ENCODE measurements at places on chromosomes 2 and 18.
A peak's percentile ranks its signal among the peaks of the same experiment; 100 is the strongest.

DNA sequence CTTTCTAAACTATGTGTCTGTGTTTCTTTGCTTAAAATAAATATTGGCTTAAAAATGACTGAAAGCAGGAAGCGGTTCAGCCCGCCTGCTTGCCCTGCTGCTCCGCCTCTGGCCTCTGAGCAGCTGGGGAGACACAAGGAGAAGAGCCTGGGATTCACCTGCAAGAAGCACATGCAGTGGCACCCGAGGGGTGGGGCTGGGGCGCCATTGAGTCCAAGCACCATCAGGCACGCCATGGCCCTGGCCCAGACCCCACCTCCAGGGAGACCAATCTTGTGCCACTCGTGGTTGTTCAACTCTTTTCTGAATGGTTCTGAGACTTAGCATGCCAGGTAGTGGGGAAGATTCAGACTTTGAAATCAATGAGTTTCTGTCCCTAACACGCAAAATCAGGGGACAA lies 495.5 kb upstream of the MYT1L start:
- no peak for DNase-seq

- no peak for DNase-seq
Measured at GRCh38 chr2:8333177-8333831, 348.6 kb upstream of the ID2 start.

- DNase-seq: no peak
Measured at GRCh38 chr2:17719562-17720371, 33.8 kb downstream of the SMC6 start.

DNA sequence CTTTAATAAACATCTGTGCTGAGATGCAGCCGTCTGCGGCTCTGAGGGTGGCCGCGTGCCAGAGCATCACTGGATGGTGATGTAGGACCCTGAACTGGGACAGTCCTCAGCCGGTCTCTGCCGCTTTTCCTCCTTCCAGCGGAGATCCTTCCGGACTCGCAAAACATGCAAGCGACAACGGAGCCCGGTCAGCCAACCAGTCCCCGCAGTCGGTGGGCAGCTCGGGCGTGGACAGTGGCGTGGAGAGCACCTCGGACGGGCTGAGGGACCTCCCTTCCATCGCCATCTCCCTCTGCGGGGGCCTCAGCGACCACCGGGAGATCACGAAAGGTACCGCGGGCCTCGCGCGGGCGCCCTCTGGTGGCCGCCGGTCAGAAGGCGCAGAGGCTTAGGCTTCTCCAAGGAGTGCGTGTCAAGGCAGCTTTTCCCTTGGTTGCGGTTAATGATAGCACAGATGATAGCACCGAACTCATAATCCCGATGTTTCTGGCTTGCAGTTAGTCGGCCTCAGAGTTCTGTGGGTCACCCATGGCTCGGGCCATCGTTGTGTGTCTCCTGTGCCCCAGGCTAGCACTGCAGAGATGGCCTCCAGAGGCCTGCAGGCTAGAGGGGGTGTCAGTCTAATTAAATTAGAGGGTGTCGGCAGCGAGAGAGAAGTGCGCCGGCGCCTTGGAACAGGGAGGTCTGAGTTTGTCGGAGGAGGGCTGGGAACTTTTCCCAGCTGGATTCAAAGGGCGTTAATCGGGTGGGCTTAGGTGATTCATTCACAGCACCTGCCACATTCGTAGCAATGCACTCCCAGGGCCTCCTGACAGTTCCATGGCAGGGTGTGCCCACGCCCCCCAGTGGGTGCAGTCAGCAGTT lies 38.5 kb downstream of the LPIN1 start:
- peak; percentile 72 for DNase-seq

DNA sequence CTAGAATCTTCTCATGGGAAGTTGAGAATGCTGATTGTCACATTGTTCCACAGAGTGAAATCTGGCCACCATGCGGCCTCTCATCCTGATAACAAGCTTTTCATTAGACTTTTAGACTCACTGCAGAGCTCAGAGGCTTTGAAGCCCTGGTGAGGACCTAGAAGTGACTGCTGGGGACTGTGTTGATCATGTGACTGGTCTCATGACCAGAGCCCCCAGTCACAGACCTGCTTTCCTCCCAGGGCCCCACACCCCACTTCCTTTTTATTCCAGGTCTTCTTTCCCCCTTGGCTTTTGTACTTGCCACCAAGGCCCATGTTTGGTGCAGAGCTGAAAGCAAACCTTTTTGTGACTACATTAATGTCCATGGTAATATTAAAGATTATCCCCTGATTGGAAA lies 45.2 kb downstream of the PRKCE start:
- no peak for DNase-seq

- no peak for DNase-seq
Measured at GRCh38 chr18:74276609-74277008, 15.2 kb downstream of the CYB5A start.

- DNase-seq: no peak
Measured at GRCh38 chr2:230681171-230681545, 31.5 kb upstream of the CAB39 start.

DNA sequence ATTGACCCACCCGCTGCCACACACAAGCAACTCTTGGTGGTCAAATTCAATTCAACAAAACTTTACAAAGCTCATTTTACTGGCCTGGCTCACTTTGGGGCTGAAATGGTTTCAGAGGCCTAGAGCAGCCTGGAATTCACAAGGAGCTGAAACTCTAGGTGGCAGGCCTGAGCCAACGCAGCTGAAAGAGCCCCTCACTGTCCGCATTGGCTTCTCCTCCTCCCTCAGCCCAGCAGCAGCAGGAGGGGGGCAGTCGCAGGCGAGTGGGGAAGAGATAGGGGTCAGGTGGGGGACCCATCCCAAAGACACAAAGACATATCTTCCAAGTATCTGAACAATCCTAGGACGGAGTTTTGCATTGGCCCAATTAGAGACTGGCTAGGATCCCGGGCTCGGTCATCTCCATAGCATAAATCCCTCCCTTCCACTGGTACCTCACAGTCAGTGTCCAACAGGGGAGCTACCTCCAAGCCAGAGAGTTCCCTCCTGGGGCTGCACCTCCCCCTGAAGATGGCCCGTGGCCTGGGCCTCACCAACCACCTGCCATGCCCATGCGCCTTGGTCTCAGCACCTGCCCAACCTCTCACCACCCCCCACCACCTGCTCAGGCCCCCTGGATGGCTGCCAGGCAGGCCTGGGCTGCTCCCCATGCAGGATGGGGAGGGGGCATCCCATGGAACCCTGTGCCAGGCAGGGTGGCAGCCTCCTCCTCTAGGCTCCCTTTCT lies 113.4 kb downstream of the ZBTB7C start:
- no peak for DNase-seq

- DNase-seq: no peak
Measured at GRCh38 chr2:99420031-99420430, 69.8 kb downstream of the REV1 start.
